ENCODE measurements at places on chromosomes 12 and 14. TPM values are rescaled to one million over a fixed set of nuclear protein-coding genes. Genes with fewer than 3 reads are reported as not detected.

The WNT1 gene
- not detected for total RNA-seq

The ALDH1L2 gene
- 0.25 TPM for total RNA-seq

The OR6C2 gene
- not detected for total RNA-seq

The GPRC5D gene
- total RNA-seq: not detected

The OR4K15 gene
- not detected for total RNA-seq

The OTUB2 gene
- total RNA-seq: 0.81 TPM

The MGAT4C gene
- not detected for total RNA-seq

The DNAH10 gene
- total RNA-seq: 1.00 TPM

DNA sequence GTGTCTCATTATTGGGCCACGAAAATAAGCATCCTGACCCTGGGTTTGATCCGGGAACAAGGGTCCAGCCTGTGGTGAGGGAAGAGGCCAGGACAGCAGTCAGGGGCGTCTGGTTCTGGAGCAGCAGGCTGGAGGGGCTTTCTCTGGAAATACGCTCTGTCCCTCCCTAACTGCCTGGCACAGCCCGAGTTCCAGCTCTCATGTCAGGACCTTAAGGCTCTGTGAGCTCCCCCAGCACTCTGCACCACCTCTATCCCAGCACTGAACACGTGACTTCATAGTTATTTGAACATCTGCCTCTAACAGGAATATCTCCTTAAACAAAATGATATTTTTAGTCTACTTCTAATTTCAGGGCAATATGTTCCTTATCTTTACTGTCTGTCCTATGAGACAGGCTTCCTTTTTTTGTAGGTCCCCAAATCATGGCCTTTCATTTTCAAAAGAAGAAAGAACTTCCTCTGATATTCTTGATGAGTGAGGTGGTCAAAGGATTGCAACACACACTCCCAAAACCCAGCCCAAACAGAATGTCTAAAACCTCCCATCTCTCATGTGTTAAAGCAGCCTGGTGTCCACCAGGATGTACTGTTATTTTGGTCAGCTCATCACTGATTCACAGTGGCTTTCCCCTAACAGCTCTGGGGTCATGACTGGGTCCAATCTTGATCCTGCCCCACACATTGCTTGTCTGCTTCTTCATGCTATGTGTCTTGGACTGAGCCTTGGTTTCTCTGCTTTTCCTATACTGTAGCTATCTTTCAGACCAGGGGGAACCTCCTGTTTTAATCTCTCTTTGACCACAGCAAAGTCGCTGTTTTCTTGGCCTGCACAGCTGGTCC is 9.7 kb downstream of the AQP6 start:
- H3K4me3 ChIP-seq: no peak overlapping the region
- no peak overlapping the region for H3K27ac ChIP-seq
- peaks cover 31% of the 10 kb centered on the region for H3K36me3 ChIP-seq
- H3K4me1 ChIP-seq: peaks cover 12% of the 10 kb centered on the region
- H3K27me3 ChIP-seq: no peaks in the 10 kb centered on the region

- no peak overlapping the region for H3K4me3 ChIP-seq
- H3K4me1 ChIP-seq: peaks cover 13% of the 10 kb centered on the region
- no peaks in the 10 kb centered on the region for H3K27me3 ChIP-seq
Measured at GRCh38 chr12:76246611-76247010, 101.6 kb downstream of the BBS10 start.

GRCh38 chr14:77026166-77026929 is 2.2 kb downstream of the IRF2BPL start:
- H3K27ac ChIP-seq: peak overlapping the region; percentile 26
- DNase-seq: peak; percentile 46
- H3K4me1 ChIP-seq: peaks cover 42% of the 10 kb centered on the region
- H3K27me3 ChIP-seq: no peaks in the 10 kb centered on the region
- peaks cover 29% of the 10 kb centered on the region for H3K36me3 ChIP-seq

DNA sequence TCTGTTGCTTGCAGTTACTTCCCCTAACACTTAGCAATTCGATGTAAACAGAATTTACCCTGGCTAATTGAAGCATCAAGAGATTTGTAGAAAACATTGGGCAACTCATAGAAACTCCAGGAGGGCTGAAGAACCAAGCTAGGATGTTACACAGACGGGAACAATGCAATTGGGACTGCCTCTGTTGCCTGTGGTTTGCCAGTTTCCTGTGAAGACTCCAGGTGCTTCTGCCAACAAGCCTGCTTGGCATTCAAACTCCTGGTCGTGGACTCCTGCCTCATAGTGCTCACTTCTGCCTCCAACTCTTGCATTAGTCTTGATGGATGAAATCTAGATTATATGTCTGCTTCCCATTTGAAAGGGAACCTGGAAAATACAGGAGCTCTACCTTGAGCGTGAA is 246.0 kb downstream of the BMP4 start:
- no peak overlapping the region for H3K27ac ChIP-seq
- H3K4me1 ChIP-seq: peaks cover 5% of the 10 kb centered on the region
- DNase-seq: no peak
- H3K36me3 ChIP-seq: no peaks in the 10 kb centered on the region

- H3K4me3 ChIP-seq: no peak overlapping the region
- no peak overlapping the region for H3K27ac ChIP-seq
- H3K27me3 ChIP-seq: no peaks in the 10 kb centered on the region
- H3K4me1 ChIP-seq: no peaks in the 10 kb centered on the region
- DNase-seq: no peak
Measured at GRCh38 chr12:24510581-24511125, 438.2 kb downstream of the BCAT1 start.

- H3K4me3 ChIP-seq: no peak overlapping the region
- peaks cover 15% of the 10 kb centered on the region for H3K36me3 ChIP-seq
- peaks cover 7% of the 10 kb centered on the region for H3K4me1 ChIP-seq
- no peaks in the 10 kb centered on the region for H3K27me3 ChIP-seq
- no peak overlapping the region for H3K27ac ChIP-seq
- DNase-seq: no peak
Measured at GRCh38 chr12:52055731-52056711, 4.8 kb downstream of the NR4A1 start.

- H3K27ac ChIP-seq: no peak overlapping the region
- H3K4me1 ChIP-seq: no peaks in the 10 kb centered on the region
- H3K36me3 ChIP-seq: no peaks in the 10 kb centered on the region
- DNase-seq: no peak
- H3K4me3 ChIP-seq: no peak overlapping the region
Measured at GRCh38 chr12:16568873-16569272, 37.1 kb downstream of the LMO3 start.

DNA sequence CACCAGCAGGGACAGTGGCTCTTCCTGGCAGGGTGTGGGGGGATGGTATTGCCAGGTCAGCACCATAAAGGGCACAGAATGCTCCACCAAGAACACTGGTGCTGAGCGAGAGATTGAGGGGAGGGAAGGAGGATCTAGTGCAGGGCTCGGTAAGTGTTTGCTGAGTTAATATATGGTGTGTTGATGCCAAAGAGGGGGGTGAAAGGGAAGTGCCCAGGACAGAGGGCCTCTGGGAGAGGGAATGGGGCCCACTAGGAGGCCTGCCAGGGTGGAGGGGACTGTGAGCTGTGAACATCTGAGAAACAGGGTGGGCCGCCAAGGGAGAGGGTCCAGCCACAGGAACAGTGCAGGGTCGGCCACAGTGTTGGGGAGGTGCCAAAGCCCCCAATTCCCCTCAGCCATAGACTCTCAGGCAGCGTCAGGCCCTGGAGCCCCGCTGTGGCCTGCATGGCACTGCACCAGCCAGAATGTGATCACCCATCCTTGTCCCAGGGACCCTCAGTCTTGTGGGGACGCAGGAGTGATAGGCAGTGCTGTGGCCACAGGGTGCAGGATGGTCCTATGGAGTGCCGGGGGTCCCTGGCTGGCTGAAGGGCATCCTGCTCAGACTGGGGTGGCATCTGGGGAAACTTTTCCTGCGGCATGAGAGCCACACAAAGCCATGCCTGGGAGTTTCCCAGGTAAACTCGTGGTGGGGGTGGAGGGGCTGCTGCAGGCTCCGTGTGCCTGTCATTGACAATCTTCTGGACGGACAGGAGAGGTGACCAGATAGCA is 11.9 kb downstream of the RIN3 start:
- no peak for DNase-seq
- no peak overlapping the region for H3K27ac ChIP-seq
- H3K36me3 ChIP-seq: no peaks in the 10 kb centered on the region
- no peak overlapping the region for H3K4me3 ChIP-seq
- H3K27me3 ChIP-seq: no peaks in the 10 kb centered on the region
- H3K4me1 ChIP-seq: peaks cover 10% of the 10 kb centered on the region

- H3K4me1 ChIP-seq: no peaks in the 10 kb centered on the region
- no peak overlapping the region for H3K27ac ChIP-seq
- no peaks in the 10 kb centered on the region for H3K36me3 ChIP-seq
- H3K27me3 ChIP-seq: peaks cover 21% of the 10 kb centered on the region
- H3K4me3 ChIP-seq: no peak overlapping the region
Measured at GRCh38 chr14:69882116-69882864, 3.1 kb downstream of the SMOC1 start.

GRCh38 chr14:37579274-37579673 is 15.8 kb downstream of the FOXA1 start:
- H3K27me3 ChIP-seq: no peaks in the 10 kb centered on the region
- no peak for DNase-seq
- H3K4me1 ChIP-seq: peaks cover 10% of the 10 kb centered on the region
- no peaks in the 10 kb centered on the region for H3K36me3 ChIP-seq
- no peak overlapping the region for H3K4me3 ChIP-seq

- no peak overlapping the region for H3K27ac ChIP-seq
- no peaks in the 10 kb centered on the region for H3K36me3 ChIP-seq
- DNase-seq: peak; percentile 20
- H3K4me1 ChIP-seq: no peaks in the 10 kb centered on the region
- no peaks in the 10 kb centered on the region for H3K27me3 ChIP-seq
Measured at GRCh38 chr12:132908145-132909029, 21.0 kb upstream of the CHFR start.

- DNase-seq: no peak
- H3K4me1 ChIP-seq: no peaks in the 10 kb centered on the region
- no peak within 1 kb of the TSS for H3K27ac ChIP-seq
- no peaks in the 10 kb centered on the region for H3K36me3 ChIP-seq
- no peaks in the 10 kb centered on the region for H3K27me3 ChIP-seq
Measured at GRCh38 chr14:64971943-64972791, at the start of gene RAB15. TSS of gene RAB15 (minus strand) at chr14:64972336. CDS start at chr14:64972076, 260 bp downstream.

GRCh38 chr14:37709419-37710195 is 114.2 kb downstream of the TTC6 start:
- H3K27me3 ChIP-seq: no peaks in the 10 kb centered on the region
- H3K4me1 ChIP-seq: peaks cover 13% of the 10 kb centered on the region
- H3K27ac ChIP-seq: peak overlapping the region; percentile 18
- no peaks in the 10 kb centered on the region for H3K36me3 ChIP-seq
- no peak for DNase-seq
- no peak overlapping the region for H3K4me3 ChIP-seq

DNA sequence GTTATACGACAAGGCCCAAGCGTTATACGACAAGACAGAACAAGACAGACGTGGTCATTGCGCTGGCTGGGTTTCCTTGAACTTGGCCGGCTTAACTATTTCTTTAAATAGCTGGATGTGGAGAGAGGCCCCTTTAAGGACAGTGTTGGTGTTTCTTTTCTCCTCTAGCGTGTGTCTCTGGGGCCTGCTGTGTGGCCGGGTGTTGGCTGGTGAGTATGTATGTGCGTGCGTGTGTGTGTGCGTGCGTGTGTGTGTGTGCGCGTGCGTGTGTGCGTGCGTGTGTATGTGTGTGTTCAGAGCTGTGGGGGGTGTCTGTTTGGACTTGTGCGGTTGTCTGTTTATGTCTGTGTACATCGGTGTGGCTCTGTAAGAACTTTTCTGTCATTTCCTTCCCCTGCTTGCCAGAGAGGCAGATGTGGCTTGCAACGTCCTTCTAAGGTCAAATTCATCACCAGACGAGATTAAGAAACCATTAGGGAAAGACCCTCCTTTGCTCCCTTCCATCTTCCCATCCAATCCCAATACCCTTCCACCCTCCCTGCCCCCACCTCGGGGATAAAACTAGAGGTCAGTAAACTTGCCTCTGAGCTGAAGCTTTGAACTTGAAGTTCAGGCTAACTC is 78.6 kb upstream of the TBX3 start:
- peak overlapping the region; percentile 76 for H3K27ac ChIP-seq
- DNase-seq: peak; percentile 80
- no peaks in the 10 kb centered on the region for H3K27me3 ChIP-seq
- H3K4me3 ChIP-seq: 0 out of 2 replicates have a peak overlapping the region, but pooled peaks have one; percentile 4

GRCh38 chr12:45866299-45866698 is 124.1 kb downstream of the SCAF11 start:
- H3K36me3 ChIP-seq: no peaks in the 10 kb centered on the region
- H3K27ac ChIP-seq: no peak overlapping the region
- no peak overlapping the region for H3K4me3 ChIP-seq

DNA sequence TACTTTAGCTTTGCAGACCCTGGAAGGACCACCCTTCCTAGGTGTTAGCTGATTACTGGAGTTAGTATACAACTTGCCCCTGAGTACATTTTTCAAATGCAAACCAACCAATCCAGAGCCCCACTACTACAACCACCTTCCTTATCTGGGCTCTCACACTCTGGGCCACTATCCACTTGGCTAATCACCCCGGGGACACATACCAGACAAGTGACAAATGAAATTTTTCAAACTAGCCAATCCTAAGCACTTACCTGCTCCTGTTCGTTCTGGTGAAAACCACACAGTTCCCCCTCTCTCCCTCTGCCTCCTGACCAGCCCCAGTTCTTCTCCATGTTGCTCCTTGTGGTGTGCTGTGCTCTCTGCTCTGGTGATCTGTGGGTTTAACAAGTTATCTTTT is 140.4 kb downstream of the CNTN1 start:
- H3K27ac ChIP-seq: no peak overlapping the region
- no peaks in the 10 kb centered on the region for H3K4me1 ChIP-seq

GRCh38 chr12:29234965-29235626 is 86.0 kb downstream of the FAR2 start:
- H3K36me3 ChIP-seq: no peaks in the 10 kb centered on the region
- H3K4me3 ChIP-seq: no peak overlapping the region
- no peaks in the 10 kb centered on the region for H3K27me3 ChIP-seq
- H3K4me1 ChIP-seq: no peaks in the 10 kb centered on the region
- DNase-seq: no peak

GRCh38 chr12:70154087-70154638 is 89.1 kb upstream of the CNOT2 start:
- H3K4me3 ChIP-seq: no peak overlapping the region
- H3K36me3 ChIP-seq: no peaks in the 10 kb centered on the region
- H3K4me1 ChIP-seq: no peaks in the 10 kb centered on the region
- H3K27me3 ChIP-seq: no peaks in the 10 kb centered on the region
- no peak overlapping the region for H3K27ac ChIP-seq

GRCh38 chr12:623865-624372 is 39.3 kb downstream of the NINJ2 start:
- DNase-seq: no peak
- no peaks in the 10 kb centered on the region for H3K27me3 ChIP-seq
- no peaks in the 10 kb centered on the region for H3K4me1 ChIP-seq
- no peak overlapping the region for H3K4me3 ChIP-seq

- H3K27me3 ChIP-seq: peaks cover 5% of the 10 kb centered on the region
- DNase-seq: no peak
- no peaks in the 10 kb centered on the region for H3K36me3 ChIP-seq
- no peaks in the 10 kb centered on the region for H3K4me1 ChIP-seq
Measured at GRCh38 chr12:83461336-83461935, 774.7 kb downstream of the TMTC2 start.

- H3K27me3 ChIP-seq: peaks cover under 1% of the 10 kb centered on the region
- H3K4me3 ChIP-seq: no peak overlapping the region
- H3K36me3 ChIP-seq: no peaks in the 10 kb centered on the region
- H3K27ac ChIP-seq: no peak overlapping the region
- H3K4me1 ChIP-seq: no peaks in the 10 kb centered on the region
Measured at GRCh38 chr14:22671622-22672021, 27.5 kb upstream of the OR6J1 start.

Measured in SJSA1 (cell line).